ENCODE measurements at places on chromosomes 12 and 14. TPM values are rescaled to one million over a fixed set of nuclear protein-coding genes. Genes with fewer than 3 reads are reported as not detected.

FAM186B gene
- total RNA-seq, result 1.1 TPM

- DNase-seq, result no peak
These were observed 7.3 kb downstream of the ANKLE2 start for GRCh38 chr12:132754160-132754932.

DNA sequence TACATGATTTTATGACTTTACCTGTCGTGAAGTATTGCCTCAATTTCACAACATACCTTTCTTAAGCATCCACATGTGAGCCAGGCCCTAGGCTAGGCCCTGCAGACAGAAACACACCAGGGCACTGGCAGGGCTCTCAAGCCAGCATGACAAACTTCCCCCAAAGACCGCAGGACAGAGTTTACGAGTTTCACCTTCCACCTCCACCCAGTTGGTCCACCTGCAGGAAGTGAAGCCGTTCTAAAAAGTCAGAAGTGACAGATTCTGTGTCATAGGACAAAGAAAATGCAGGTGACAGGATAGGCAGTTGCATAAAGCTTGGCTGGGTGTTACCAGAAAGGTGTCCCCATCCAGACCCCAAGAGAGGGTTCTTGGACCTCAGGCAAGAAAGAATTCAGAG lies 382.3 kb downstream of the PCNX1 start:
- DNase-seq, result no peak

DNA sequence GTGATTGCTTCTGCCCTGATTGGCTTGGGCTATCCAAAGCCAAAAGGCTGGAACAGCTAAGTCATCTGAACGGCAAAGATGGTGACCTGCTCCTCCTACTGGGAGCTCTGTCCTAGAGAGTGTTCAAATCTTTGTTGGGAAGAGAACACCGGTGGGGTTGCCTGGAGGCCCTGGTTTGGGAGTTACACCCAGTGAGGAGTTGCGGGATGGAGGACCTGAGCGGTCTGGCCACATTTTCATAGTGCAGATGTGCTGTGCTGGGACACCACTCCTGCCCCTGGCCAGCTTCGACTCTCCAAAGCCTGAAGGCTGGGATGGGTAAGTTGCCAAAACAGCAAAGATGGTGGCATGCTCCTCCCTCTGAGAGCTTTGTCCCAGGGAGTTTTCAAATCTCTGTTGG lies 795.4 kb downstream of the TRHDE start:
- DNase-seq, result no peak

GRCh38 chr14:33433396-33433795 lies 494.7 kb downstream of the NPAS3 start:
- DNase-seq, result no peak

GRCh38 chr14:57962325-57963035 lies 96.6 kb upstream of the SLC35F4 start:
- no peak for DNase-seq

NDRG2 gene
- total RNA-seq, result 209 TPM

RPL10L gene
- total RNA-seq, result not detected

GRCh38 chr14:30985796-30986195 lies 39.7 kb upstream of the AP4S1 start:
- DNase-seq, result no peak

- no peak for DNase-seq
These were observed 9.2 kb downstream of the KRT79 start for GRCh38 chr12:52824741-52825410.

GRCh38 chr12:54420766-54421144 lies 1.7 kb upstream of the ITGA5 start:
- DNase-seq, result no peak

DNA sequence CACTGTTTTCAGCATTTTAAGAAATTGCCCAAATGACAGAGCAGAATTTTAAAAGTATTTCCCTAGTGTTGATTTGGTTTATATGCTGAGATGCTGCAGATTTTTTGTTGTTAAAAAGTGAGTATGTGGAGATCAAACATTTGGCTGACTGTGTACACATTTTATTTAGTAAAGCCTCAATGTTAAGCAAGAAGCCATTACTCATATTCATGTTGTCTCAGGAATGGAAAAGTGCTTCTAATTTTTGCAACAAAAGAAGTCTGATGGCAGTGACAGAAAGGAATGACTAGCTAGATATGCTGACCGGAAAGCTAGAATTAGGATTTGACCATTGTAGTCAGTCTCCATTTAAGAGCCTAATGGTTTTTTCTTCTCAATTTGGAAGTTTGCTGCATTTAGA lies 22.5 kb downstream of the SLC38A6 start:
- no peak for DNase-seq

- no peak for DNase-seq
These were observed 397.1 kb downstream of the NOVA1 start for GRCh38 chr14:26200687-26201086.

GRCh38 chr14:54330876-54331275 lies 65.9 kb upstream of the CDKN3 start:
- no peak for DNase-seq

DNA sequence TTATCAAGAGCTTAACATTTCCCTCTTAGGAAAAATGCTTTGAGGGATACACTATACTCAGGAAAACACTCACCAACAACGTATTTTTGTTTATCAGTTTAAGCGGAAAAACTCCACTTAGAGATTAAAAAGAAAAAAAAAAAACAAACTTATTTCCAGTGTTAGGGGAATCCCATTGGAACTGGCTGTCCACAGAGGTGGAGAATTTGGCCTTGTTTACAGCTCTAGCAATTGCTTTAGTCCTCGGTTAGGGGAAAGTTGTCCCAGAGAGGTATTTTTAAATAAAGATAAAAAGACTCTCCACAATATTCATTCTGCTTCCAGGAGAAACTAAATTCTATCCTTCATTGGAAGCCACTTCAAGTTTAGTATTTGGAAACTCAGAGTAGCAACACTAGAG lies 21.6 kb upstream of the BMP4 start:
- no peak for DNase-seq

ITGB7 gene
- 7.2 TPM for total RNA-seq

NELL2 gene
- 0.38 TPM for total RNA-seq

MTERF2 gene
- total RNA-seq, result 9.5 TPM

DNA sequence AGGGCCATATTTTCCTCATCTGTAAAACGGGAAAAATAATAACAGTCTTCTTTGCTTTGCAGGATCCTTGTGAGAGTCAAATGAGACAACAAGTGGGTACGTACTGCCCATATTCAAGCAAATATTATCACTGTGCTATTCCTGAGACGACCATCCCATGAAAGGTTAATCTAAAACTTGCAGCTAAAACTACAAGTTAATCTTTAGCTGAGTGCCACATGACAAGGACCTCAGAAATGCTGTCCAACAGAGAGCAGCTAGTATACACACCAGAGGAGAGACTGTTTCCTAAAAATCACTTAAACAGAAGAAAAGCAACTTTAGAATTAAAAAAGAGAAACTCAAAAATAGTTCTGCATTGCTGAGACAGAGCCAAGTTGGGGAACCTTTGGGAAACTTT lies 162.7 kb upstream of the TMTC2 start:
- DNase-seq, result no peak

- DNase-seq, result no peak
These were observed at the start of gene C14orf119 for GRCh38 chr14:23095196-23096108. Gene C14orf119 (plus strand): TSS chr14:23095505. CDS start chr14:23097659, 2,154 bp downstream.

GRCh38 chr12:53734425-53734824 lies 7.2 kb upstream of the CALCOCO1 start:
- DNase-seq, result no peak
